CD4-positive, alpha-beta T cell treated with Interleukin-2 at 100 ng/mL for 4 hours (primary cell): ENCODE measurements at places on chromosomes 4 and X.
A peak's percentile ranks its signal among the peaks of the same experiment; 100 is the strongest.

DNA sequence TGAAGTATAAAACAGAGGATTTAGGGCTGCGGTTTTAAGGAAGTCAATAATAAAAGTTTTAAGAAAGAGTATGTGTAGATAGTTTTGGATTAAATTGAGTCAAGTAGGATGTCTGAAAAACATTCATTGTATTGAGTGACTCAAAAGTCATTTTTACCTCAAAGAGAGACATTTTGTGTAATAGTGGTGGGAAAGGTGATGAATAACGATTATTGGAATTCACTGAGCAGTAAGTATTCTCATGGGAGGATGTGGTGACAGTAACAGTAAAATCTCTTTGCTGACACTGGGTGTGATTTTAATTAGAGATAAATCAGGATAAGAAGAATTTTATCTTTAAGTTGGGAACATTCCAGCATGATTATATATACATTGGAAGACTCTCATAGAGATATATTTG, 233.6 kb downstream of the PDHA2 start:
- DNase-seq, result no peak

GRCh38 chr4:78379991-78380729, 171.4 kb upstream of the ANXA3 start:
- DNase-seq, result no peak

DNA sequence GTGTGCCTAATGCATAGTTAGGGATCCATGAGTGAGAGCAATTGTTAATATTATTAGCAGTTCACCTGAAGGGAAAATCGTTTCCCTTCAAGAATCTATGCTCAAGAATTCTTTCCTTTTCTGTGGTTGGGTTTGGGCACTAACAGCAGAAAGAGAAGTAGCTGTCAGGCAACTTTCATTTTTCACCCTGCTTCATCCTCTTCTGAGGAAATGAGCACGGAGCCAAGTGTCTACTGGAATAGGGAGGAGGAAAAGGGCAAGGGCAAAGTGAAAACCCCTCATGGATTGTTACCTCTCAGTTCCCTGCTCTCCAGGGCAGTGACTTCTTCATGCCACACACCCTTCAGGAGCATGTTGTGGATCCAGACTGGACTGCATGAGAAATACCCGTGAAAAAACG, 2.6 kb upstream of the HPGDS start:
- DNase-seq, result no peak

DNA sequence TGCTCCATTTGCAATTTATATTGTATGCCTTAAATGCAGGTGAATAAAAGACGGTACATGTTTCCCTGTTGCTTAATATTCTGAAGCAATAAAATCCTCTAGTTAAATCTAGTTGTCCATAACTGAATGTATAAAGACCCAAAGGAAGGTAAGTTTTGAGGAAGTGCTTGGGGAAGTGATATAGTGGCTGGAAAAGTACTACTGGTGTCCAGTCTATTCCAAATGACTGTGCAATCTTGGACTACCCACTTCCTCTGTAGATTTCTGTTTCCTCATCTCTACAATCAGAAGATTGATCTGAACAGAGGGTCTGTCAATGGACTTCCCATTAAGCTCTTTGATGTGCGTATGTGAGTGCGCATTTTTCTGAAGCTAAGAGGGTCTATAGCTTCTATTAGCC, 17.0 kb downstream of the SNCA start:
- DNase-seq, result no peak

DNA sequence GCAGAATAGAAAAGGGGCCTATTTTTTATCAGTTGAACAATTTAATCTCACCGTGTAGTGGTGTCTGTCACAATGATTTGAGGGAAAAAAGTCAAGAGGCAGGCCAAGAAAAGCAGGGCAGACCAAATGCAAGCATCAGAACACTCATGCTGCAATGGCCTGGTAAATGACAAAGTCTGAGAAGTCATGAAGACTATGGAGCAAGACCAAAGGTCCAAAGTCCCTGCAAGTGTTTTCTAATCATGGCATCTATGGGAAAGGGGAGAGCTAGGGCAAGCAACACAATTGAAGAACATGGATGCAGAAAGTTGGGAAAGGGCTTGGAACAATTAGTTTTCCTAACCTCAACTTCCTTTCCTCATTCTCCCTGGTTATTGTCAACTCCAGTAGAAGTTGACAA, 147.7 kb upstream of the TLL1 start:
- DNase-seq, result no peak

DNA sequence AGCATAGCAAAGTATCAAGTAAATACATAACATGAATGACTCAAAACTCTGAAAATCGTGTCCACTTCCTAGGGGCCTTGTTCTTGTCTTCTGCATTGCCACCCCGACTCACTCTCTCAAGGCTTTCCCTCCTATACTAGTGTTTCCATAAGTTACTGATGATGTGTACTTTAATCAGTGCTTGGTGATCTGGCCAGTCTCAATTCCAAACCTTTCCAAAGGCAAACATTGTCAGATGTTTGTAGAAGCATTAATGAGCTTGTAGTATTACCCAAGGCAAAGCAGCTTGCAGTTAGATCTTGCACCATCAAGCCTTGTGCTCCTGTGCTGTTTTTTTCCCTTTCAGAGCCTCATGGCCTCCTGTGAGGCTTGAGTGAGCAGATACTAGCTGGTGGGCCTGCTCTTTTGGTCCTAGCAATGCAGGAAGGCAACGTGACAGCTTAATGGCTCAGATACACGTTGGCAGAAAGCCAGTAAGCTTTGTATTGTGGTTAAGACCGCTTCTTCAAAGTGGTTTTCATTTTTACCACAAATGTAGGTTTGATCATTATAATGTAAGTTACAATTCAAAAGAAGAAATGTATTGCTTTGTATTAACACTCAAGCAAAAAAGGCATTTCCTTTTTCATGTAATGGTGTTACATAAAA, 51.8 kb downstream of the RBPJ start:
- peak; percentile 84 for DNase-seq

GRCh38 chr4:28488021-28488420, 1627.4 kb downstream of the STIM2 start:
- no peak for DNase-seq

DNA sequence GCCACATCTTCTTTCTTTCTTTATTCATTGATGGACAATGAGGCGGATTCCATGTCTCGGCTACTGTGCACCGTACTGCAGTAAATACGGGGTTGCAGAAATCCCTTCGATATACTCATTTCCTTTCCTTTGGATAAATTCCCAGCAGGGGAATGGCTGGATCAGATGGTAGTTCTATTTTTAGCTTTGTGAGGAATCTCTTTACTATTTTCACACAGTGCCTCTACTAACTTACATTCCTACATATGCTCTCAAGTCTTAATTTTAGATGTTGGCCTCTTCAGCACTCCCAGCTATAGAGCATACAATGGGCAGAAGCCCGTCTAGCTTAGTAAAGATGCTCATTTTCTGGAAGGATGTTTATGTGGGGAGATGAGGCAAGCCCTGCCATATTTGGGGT, 317.4 kb downstream of the ASMT start:
- no peak for DNase-seq

DNA sequence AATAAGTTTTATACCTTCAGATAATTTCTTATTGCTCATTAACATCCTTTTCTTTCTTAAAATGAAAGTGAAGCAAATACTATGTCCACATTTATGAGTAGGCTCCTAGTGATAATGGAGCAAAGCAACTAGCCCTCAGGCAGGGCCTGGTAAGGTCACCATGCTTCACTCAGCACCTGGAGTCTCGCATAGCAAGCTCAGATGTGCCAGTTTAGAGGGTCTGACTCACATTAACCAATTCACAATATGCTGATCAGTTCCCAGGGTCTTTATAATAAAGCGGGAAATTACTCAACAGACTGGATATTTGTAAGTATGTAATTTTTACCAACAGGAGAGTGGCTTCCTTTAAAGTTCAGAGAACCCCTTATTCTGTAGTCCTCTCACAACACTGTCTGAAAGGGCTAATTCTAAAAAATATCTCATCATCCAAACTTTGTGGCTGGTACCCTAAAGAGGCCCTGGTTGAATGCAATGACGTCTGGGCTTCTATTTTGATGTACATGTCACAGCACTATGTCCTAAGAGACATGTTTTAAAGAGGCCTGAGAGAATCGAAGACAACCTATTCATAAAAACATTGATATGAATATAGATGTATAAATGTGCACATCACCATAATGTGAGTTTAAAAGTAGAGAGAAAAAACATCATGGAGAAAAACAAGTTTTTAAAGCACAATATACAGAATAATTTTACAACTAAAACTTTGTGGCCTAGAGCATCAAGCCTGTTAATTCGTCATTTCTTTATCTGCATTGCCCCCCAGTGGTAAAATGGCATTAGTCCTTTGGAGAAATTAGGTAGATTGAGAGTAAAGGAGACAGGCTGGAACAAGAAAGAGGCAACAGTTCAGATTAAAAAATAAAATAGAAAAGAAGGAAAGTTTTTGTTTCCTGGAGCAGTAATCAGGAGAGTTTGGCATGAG, 44.3 kb downstream of the IL21 start:
- peak; percentile 71 for DNase-seq

GRCh38 chrX:68574240-68574639, 73.2 kb upstream of the STARD8 start:
- DNase-seq, result no peak

DNA sequence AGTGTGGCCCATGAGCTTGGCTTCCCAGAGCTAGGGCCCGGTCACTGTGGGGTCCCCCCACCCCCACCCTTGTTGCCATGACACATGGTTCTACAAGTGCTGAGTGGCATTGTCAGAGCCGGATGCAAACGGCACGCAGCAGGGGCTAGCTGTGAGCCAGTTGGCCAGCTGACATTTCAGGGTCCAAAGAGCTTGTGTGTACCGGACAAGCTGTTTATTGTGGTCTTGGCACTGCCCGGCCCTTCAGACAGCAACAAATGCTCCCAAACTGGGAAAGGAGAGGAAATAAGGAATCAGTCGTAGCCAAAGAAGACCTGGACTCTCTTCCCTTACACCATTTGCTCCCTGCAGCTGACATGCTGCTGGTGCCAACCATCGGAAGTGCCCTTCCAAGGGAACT, 36.8 kb downstream of the TSC22D3 start:
- DNase-seq, result no peak

DNA sequence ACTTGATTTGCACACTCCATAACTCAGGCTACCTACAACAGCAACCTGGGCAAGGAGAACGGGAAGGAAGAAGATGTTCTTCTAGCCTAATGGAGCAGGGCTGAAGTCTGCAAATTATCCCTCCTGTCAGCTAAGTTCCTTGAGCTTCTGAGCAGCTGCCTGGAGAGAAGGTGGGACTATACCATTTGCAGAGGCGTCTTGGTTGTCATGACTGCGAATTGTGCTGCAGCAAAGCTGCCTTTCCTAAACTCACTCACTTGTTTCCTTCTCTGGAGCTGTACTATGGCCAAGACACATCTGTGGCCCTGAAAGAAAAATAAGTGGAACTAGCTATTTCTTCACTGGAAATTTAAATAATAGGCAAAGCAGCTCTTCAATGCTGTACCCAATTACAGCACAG, 682.4 kb upstream of the GRIA3 start:
- DNase-seq, result no peak

DNA sequence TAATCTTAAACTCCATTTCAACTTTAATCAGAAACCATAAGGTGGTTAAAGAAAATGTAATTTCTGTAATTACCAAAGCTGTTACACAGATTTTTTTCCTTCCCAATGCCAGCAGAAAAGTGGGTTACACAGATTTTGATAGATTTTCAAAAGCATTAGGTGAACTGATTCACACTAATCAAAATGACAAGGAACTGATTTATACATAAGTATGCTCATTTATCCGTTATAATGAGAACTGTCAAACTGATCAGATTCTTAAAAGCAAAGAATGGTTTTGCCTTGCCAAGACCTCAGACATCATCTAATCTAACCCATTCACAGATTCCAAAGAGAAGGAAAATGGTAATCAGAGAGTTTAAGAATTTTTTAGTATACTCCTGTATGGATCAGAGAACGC, 5.2 kb downstream of the UGDH start:
- DNase-seq, result no peak

- no peak for DNase-seq
These were observed 49.2 kb upstream of the TLR2 start for GRCh38 chr4:153634738-153635353.

DNA sequence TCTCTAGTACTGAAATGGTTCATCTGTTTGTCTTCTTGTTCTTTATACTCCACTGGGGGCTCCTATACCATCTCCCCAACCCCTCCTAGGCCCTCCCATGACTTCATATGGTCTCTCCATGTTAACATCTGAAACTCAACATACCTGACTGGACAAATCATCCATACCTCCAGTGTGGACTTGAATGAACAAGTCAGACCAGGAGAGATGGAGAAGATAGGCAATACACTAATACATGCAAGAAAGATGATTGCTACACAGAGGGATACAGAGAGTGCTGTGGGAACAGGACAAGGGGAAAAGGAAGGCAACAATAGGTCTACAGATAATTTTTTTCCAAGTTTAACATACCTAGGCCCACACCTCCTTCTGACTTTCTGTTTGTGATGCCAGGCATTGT, 175.1 kb downstream of the FHIP1A start:
- no peak for DNase-seq

- no peak for DNase-seq
These were observed 46.1 kb downstream of the PGRMC2 start for GRCh38 chr4:128241425-128241913.

DNA sequence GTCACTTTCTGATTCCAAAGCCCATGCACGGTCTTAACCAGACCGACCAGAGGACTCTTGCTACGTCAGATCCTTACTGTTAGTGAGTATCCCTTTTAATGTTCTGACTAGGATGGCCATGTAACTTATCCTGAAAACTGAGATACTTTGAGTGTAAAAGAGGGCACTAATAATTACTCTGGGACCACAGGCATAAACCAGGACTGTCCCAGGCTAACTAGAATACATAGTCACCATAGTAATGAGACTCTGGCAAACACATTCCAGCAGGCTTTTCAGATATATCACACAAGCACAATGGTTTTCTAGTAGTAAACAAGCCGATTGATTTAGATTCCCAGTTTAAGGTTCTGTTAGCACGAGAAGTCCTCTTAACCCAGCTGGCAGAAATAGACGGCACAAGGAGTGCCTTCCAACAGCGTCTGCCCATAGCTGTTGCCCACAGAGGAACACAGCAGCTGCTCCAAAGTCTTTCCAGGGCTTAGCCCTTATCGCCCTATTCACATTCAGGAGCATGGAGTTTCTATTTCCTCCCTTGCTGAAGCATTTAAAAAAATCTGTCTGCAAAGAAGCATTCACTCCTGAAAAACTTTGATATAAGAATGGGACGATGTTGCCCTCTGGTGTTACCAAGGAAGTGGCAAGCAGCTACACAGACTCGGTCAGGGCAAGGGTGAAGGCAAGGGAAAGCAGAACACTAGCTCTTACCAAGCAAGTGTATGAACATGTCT, 92.4 kb downstream of the CXCL13 start:
- DNase-seq, result no peak

DNA sequence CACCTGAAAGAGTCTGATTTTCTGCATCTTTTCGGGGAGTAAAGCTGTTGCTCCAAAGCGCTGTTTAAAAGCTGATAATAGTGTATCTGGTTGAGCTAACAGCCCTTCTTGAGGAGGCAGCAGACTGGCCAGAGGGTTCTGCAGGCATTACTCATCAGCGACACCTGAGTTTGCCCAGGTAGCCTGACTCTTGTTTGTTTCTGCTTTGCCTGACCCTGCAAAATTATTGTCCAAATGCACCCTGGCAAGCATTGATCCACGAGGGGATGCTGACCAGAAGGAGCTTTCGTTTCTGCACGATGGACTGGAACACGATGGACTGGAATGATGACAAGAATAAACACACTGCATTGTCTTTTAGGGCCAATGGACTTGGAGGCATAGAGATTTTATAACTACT, 6.2 kb downstream of the CD99 start:
- DNase-seq, result peak; percentile 39

GRCh38 chrX:46321676-46322075, 223.5 kb downstream of the ZNF674 start:
- no peak for DNase-seq
